SJCRH30 (cell line): ENCODE measurements at places on chromosomes 3 and 15. TPM values are rescaled to one million over a fixed set of nuclear protein-coding genes. Genes with fewer than 3 reads are reported as not detected.

MOBP gene
- 0.04 TPM in 1 of 2 replicates, not detected in the other for total RNA-seq

ADGRG7 gene
- not detected in 2 replicates for total RNA-seq

WDR53 gene
- 10.3 and 12.8 TPM in 2 replicates for total RNA-seq

SPTBN5 gene
- 0.38 and 0.55 TPM in 2 replicates for total RNA-seq

SLC22A14 gene
- total RNA-seq: not detected in 2 replicates

SACM1L gene
- total RNA-seq: 21.7 and 25.0 TPM in 2 replicates

CELF6 gene
- 0.05 TPM in 1 of 2 replicates, not detected in the other for total RNA-seq

FSIP1 gene
- total RNA-seq: 0.76 and 0.87 TPM in 2 replicates

ELL3 gene
- not detected in 2 replicates for total RNA-seq

C3orf49 gene
- total RNA-seq: not detected in 2 replicates

CSPG5 gene
- 0.73 and 1.1 TPM in 2 replicates for total RNA-seq

STAC gene
- not detected in 2 replicates for total RNA-seq

ALPK3 gene
- 35.9 and 49.9 TPM in 2 replicates for total RNA-seq
